NCI-H187 treated with DMSO at 0.1 percent for 48 hours (cell line): ENCODE measurements at places on chromosomes 12 and 14.

- no peak for DNase-seq
Measured at GRCh38 chr12:108228746-108229145, 99.7 kb downstream of the WSCD2 start.

DNA sequence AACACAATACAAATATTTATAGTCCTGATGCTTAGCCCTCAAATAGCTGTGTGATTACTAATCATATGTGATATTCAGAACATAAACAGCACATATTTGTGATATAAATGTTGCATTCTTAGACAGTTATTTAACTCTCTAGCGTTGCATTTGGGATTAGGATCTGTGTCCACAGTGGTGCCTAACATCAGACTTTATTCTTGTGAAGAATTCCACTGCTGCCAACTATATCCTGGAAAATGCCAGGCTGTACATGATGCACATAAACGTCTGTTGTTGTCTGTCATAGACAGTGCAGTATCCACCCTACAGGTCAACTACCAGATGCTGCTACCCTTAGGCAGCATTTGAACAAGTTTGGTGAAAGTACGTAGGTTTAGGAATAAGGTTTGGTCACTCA lies 39.0 kb downstream of the SLC38A4 start:
- no peak for DNase-seq

DNA sequence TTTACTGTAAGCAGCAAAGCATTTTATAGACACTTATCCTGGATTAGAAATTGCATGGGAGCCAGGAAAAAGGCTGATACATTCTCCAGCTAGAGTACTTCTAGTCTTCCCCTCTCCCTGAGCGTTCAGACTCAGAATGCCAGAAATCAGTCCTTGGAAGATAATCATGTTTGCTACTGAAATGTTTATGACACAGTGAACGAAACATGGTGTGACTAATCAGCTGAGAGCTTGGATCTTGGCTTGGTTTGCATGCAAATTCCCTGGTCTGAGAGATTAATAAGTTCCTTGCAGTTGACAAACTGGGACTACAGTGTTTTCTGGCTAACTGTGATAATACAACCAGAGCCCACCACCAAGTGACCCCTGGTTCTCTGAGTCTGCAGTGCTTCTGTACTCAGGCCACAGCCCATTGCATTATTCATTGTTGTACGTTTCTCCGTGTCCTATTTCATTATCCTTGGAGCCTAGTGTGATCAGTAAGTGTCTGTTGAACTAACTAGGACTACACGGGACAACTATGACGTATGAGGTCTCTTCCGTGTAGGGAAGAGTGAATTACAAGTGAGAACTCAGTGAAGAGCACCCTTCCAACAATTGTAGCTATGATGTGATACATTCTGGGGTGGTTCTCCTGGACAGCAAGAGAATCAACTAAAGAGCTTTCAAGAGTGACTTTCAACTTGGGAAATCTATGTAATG lies 34.6 kb upstream of the EVL start:
- DNase-seq, result no peak

DNA sequence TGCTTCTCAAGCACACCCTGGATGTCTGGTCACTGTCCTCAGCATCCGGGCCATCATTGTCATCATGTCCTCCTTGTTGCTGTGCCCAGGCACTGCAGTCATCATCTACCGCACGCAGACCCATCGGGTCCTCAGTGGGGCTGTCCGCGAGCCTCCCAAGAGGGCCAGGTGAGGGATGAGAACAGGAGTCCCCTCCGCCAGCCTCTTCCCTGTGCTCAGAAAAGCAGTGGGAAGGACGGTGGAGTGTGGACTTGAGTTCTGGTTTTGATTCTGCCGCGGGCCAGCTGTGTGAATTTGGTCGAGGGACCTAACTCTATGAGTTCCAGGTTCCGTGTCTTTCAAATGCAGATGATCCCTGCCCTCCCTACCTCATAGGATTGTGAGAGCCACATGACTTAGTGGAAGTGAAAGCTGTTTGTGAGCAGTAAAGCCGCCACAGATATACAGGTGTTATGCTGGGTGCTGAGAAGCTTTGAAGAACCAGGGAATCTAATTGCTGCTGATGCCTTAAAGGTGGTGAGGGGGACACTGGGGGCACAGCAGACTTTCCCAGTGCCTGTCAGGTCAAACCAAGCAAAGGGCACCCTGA lies 122.9 kb upstream of the RAP1B start:
- no peak for DNase-seq

DNA sequence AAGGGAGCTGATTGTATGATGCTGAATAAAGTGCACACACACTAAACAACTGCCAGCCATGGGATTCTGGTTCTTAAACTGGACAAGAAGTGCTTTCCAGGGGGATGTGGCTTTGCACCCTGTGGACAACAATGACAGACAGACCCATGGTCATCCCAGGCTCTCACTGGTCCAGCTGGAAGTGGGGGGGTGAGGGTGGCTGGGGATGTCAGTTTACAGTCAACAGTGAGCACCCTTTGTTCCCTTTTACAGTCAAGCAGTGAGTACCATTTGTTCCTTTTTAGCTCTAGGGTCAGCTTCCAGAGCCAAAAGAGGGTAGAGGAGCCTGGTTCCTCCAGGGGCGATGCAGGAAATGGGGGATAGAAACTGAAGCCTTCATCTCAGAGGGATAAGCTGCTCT lies 100.7 kb downstream of the SMOC1 start:
- DNase-seq, result no peak

DNA sequence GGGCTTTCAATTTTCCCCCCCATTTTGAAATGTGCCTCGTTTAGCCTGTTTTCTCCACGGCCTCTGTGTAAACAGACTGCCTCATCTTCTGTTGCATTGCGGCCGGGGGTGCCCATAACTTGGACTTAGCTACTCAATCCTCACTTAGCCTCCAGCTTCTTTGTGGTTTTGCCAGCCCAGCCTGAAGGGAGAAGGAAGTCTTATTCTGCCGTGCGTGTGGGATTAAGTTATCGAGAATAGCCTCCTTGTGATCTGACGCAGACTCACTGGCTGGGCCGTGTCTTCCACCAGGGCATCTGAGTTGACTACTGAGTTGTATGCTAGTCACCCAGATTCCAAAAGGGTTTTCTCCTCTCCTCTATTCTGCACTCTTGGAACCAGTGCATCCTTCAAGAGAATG lies 8.1 kb downstream of the PRKAB1 start:
- no peak for DNase-seq

- no peak for DNase-seq
Measured at GRCh38 chr12:124640056-124640455, 72.6 kb upstream of the NCOR2 start.

DNA sequence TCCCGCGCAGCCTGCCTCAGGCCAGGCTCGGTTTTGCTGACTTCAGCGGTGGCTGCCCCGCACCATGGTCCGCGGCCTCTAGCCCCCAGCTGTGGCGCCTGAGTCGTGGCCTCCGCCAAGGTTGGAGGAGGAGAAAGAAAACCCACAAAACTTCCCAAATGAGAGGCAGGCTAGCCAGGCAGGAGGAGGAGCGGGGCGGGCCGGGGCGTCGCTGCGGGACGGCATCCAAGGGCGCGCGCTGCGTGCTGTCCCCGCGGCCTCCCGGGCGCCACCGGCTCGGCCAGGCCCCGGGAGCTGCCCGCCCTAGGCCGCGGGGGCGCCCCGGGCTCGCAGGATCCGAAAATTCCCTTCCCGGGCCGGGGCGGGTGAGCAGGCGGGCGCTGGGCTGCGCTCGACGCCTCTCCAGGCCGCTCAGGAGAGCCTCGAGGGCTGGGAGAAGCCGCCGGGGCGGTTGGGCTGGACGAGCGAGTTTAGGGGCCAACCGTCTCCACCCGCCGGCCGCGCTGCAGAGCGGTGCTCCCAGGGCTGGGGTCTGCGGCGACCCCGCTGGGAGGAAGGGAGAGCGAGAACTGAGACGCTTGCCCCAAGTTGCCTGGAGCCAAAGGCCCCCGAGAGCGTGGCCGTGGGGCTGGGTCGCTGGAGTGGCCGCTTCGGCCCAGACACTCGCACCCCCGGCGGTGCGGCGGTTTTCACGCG lies at the start of gene EFS:
EFS (minus strand) TSS at position 137 of the 696 bp plus-strand sequence. CDS start 147 bp downstream, outside the sequence.
- no peak for DNase-seq

GRCh38 chr14:103404920-103405319 lies 19.7 kb downstream of the MARK3 start:
- DNase-seq, result no peak
